DMS 273 treated with DMSO at 0.1 percent for 48 hours (cell line): ENCODE measurements at places on chromosomes 1 and 21.

GRCh38 chr1:150622303-150622975, 7.0 kb downstream of the ENSA start:
- no peak for DNase-seq

DNA sequence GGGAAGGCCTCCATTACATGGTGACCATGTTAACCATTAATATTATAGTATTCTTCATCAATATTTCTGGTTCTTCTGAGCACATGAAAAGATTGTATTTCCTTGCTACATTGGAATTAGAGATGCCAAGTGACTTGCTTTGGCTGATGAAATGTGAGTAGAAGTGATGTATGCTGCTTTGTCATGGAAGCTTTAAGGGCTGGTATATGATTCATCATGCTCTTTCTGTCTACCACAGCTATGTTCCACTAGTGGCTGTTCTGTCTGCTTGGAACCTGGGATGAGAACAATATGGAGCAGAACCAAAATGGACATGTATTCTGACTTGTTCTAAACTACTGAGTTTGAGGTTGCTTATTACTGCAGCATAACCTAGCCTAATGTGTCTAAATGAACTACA, 163.3 kb downstream of the TM2D1 start:
- no peak for DNase-seq

DNA sequence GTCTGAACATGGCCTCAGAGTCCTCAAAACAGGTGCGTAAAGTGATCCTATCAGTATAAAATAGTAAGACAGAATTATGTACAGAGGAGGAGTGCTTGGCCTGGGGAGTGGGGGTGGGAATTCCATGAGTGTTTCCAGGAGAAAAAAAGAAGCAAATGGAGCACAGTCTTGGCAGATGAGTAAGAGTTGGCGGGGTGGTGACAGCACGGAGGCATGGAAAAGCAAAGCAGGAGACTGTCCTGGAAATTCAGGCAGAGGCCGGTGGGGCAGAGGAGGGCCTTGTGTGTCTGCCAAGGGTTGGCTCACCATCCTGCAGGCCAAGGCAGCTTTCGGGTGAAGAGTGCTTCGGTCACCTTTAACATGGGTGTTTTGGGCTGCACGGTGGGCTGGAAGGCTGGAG, 63.4 kb downstream of the OPTC start:
- DNase-seq = no peak

- no peak for DNase-seq
Observed at GRCh38 chr1:39107341-39108290, 81.5 kb downstream of the NDUFS5 start.

DNA sequence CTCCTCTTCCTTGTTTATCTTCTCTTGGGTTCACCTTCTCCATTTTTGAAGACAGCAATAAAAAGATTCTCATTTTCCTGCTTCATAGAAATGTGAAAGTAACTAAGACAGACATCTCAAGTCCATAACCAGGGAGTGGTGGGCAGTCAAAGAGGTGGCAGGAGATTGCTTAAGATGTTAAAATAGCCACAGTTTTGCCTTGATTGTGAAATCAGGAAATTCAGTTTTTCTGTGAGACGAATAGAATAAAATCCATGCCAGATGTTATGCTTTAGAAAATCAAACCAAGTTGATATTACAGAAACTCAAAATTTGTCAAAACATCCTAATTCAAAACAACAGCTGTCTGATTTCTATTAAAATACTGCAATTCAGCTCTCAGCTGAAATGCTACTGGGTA, 57.2 kb downstream of the TNN start:
- DNase-seq = no peak
